ENCODE measurements at places on chromosomes 12 and 14.

- no peak for DNase-seq
These were observed 70.4 kb downstream of the TBK1 start for GRCh38 chr12:64522316-64522715.

DNA sequence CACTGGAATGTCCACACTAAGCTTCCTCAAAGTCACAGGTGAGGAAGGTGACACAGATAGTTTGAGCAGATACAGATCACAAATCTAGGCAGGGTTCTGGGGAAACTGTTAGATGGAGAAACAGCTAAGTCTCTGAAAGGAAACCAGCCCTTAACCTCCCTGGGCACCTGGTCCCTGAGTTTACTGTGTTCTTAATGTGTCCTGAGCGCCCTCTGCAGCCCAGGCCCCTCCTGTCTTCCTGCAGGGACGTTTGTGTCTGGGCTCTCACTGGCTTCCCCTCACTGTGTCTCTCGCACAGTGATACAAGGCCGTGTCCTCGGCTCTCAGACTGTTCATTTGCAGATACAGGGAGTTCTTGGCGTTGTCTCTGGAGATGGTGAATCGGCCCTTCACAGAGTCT, 684.3 kb downstream of the TMEM121 start:
- DNase-seq = no peak

GRCh38 chr14:88831284-88831683, 6.8 kb downstream of the TTC8 start:
- no peak for DNase-seq

- no peak for DNase-seq
These were observed 5.6 kb downstream of the NRIP2 start for GRCh38 chr12:2829275-2829674.

GRCh38 chr12:123134271-123134671, 16.6 kb downstream of the PITPNM2 start:
- no peak for DNase-seq

- peak; percentile 16 for DNase-seq
These were observed 95.9 kb upstream of the PPP2R5C start for GRCh38 chr14:101665478-101666078.

- DNase-seq = no peak
These were observed 142.6 kb upstream of the NCOR2 start for GRCh38 chr12:124709722-124710687.

DNA sequence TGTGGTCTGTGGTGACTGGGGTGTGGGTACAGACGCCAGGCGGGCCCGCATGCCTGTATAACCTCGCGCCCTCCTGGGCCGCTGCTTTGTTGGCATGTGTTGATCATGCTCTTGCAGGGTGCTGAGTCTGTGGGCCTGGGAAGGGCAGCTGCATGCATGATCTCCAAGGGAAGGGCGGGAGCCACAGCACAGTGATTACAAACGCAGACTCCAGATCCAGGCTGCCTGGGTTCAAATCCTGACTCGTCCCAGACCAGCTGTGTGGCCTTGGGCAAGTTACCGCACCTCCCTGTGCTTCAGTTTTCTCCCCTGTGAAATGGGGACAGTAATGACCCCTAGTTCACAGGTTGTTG, 24.0 kb downstream of the ADGRD1 start:
- no peak for DNase-seq

DNA sequence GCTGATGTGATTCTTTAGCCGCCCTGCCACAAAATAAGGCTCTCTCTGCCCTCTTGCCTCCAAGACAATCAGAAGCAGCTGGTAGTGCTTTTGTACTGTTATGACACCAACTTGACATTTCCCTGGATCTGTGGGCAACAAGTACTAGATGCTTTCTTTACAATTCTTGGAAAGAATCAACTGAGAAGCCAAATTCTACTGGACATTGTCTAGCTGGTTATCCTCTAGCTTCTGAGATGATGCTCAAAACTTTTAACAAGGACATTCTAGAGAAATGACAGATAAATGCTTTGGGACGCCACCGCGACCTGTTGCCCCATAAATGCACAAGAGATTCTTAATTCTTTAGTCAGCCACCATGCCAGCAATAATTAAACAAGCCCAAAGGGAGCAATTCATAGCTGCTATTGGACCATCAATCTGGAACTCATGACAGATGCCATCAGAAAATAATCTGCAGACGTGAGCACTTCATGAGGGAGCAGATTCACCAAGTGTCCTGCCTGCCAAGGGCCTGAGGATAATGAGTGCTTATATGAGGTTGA, 22.8 kb downstream of the FMNL3 start:
- DNase-seq = no peak

DNA sequence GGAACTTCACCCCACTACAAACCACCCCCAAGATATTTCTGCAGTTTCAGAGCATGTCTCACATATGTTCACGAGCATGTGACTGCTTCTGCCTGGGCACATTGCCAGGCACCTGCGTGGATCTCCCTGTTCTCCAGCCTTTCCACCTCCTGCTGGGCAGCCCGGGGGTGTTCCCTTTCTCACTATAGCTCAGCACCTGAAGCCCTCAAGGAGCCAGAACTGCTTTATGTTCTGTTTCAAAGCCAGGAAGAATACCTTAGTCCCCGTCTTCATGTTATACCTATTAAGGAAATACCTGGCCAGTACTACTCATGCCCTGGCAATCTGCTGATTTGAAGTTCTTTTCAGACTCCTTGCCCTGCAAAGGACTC, 4.2 kb upstream of the FGF6 start:
- DNase-seq = no peak

- DNase-seq = no peak
These were observed 8.6 kb downstream of the BRAP start for GRCh38 chr12:111677186-111677585.

- DNase-seq = no peak
These were observed 22.3 kb downstream of the MNAT1 start for GRCh38 chr14:60756847-60757246.

- no peak for DNase-seq
These were observed 379.1 kb downstream of the GALC start for GRCh38 chr14:87613881-87614280.

DNA sequence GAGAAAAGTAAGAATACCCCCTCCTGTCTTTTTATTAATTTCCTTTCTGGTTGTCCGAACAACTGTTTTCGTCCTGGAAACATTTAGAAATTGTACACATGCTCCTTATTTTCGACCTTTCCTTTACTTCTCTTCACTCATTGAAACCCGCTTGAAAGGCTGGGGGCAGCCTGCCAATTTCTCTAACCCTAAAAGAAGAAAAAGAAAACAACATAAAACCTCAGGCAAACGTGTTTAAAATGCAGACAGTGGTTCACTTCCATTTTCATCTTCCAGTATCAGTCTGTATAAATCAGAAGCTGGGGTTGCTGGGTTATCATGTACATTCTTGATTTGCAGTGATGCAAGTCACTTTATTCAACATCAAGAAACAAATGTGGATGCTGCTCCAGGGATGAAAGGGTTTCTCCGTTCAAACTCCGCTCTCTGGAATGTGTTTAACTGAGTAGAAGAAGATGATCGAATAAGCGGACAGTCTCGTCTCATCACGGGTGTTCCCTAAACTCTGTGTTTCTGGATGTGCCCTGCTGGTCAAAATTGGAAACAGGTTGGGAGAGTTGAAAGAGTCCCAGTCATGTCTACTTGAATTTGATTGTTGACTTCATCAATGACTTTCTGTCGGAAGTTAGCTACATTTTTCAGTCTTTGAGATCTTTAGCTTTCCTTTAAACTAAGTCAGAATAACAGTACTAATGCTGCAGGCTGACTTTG, 1042.2 kb downstream of the BCL11B start:
- DNase-seq = no peak

- DNase-seq = no peak
These were observed 3.2 kb downstream of the MAGOHB start for GRCh38 chr12:10610188-10610587.

- DNase-seq = no peak
These were observed 57.4 kb downstream of the CMAS start for GRCh38 chr12:22103418-22103817.

- no peak for DNase-seq
These were observed 1.8 kb downstream of the PXN start for GRCh38 chr12:120263748-120264085.

DNA sequence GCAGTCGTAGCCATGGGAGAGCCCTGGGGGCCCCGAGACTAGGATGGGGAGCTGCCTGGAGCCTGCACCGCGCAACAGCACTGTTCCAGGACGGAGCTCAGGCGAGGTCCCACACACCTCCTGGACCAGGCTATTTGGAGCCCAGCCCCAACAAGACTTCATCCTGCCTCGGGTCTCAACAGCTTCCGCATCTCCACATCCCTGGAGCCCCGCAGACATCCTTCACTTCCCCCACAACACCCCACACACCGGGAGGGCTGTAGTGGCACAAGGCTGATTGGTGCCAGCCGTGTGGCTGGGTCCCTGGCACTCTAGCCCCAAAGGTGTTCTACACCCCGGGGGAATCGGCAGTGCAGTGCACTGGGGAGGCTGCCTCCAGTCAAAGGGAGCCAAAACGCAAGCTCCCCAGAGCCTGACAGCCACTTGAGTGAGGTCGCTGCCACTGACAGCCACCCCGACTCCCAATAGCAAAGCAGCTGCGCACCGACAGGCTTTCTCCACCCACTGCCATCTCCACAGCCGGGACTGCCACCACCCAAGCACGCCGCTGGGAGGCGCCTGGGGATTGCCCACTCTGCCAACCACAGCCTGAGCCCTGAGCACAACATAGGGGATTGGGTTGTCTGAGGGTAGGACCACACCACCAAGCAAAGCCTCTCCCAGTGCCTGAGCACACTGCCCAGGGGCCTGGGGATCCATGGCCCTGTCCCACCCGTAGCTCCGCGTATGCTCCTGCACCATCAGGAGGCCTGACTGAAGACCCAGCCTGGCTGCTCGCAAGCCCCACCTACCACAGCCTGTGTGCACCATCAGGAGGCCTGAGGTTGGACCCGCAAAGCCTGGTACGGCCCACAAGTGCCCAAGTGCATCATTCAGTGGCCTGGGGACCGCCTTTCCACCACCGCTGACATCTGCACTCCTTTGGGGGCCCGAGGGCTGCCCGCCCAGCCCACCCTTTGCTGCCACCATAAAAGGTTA, 13.2 kb upstream of the KLRF1 start:
- DNase-seq = peak; percentile 93

DNA sequence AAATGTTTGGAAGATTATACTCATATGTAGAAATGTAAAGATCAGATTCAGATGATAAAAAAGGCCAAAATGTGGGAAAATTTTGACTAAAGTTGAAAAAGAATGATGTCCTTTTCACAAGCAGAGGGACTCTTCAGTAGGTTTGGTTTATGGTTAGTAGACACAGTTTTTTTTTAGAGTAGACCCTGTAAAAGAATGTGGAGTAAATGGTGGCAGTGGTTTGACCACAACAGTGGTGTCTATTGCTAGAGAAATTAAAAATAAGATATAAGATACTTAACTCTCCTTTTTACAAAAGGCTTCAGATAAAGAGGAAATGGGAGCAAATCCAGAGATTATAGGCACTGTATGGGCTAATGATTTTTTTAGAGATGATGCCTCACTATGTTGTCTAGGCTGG, 21.8 kb downstream of the RAP1B start:
- DNase-seq = no peak

GRCh38 chr12:64625243-64626077, 15.2 kb downstream of the RASSF3 start:
- DNase-seq = peak; percentile 35

- DNase-seq = no peak
These were observed 64.4 kb downstream of the NUAK1 start for GRCh38 chr12:106074361-106074705.

DNA sequence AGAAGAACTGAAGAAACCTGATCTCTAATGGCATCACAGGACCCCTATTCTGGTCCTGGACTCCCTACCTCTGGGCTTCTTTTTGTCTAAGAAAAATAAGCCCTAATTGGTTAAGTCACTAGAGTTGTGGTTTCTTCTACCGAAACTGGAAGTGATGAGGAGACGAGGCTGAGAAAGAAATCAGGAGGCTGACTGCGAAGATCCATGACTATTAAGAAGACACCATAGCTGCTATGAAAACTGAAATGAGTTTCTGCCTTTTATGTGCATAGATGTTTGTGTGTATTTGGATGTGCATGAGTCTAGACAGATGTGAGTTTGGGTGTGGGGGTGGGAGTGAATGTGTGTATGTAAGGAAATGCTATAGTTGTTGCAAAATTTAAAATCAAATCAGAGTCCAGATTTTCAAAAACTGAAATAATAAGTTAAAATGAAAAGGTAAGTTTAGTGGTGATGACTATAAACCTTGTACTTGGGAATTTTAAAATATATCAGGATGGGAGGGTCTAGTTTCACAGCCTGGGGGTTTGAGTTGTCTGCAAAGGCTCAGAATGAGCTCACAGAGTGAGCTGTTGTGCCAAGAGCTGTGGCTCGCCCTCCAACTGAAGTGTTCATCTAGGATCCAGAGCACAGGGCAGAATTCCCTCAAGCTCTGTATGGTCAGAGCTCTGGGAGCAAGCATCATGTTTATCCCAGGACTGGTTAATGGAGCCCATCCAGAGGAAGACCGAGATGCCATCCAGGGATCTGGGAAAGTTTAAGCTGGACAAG, 94.9 kb downstream of the VCPKMT start:
- DNase-seq = peak; percentile 30

DNA sequence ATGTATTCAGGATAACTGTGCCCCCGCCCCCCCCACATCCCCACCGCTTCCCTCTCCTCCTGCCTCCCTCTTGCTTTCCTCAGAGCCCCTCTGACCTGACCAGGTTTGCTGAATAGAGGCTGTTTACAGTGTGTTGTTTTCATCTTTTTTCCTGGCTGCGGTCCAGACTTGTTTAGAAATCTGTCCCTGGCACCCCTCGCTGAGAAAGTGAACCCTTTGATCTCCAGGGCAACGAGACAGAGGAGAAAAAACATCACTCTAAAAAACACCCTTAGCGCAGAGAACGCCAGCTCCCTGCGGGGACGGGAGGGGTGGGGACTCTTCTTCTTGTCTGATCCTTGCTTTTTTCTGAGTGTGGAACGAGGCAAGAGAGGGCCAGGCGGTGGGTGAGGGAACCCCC, 22.5 kb downstream of the SDS start:
- DNase-seq = no peak

GRCh38 chr12:95473884-95474659, at the start of gene METAP2:
TSS of gene METAP2 (plus strand) at chr12:95474152. CDS start at chr12:95474180, 28 bp downstream.
- peak; percentile 89 for DNase-seq

DNA sequence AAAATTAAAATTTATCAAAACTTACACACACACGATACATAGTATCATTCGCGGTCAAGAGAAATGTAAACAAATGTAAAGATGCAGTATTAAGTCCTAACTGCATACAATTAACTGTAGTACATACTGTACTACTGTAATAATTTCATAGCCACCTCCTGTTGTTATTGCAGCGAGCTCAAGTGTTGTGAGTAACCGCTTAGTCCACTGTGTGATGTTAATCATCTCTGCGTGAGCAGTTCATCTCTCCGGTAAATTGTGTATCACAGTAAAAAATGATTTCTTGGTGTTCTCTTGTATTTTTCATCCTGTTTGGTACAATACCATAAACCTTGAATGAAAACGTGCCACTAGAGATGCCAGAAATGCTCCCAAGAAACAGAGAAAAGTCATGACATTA, 6.5 kb downstream of the EPS8 start:
- no peak for DNase-seq

- no peak for DNase-seq
These were observed 34.2 kb upstream of the RNASE1 start for GRCh38 chr14:20836668-20837338.

- no peak for DNase-seq
These were observed 161.2 kb downstream of the FOXN3 start for GRCh38 chr14:89255852-89256251.

GRCh38 chr12:47039079-47039478, 40.3 kb upstream of the PCED1B start:
- DNase-seq = no peak

GRCh38 chr14:72457641-72458040, 436.3 kb downstream of the DPF3 start:
- DNase-seq = no peak

GRCh38 chr12:24835377-24835776, 113.5 kb downstream of the BCAT1 start:
- DNase-seq = no peak

GRCh38 chr14:45902241-45902640, 649.2 kb upstream of the MIS18BP1 start:
- no peak for DNase-seq

Measured in CD4-positive, alpha-beta T cell treated with Interleukin-12 subunit alpha and Interleukin-12 subunit beta, for 1 hour (primary cell).